ENCODE measurements at places on chromosomes 12 and 14.

- peak; percentile 37 for DNase-seq
Measured at GRCh38 chr12:89529738-89530137, 3.9 kb upstream of the POC1B start.

GRCh38 chr12:75666126-75666938 lies 154.9 kb upstream of the KRR1 start:
- no peak for DNase-seq

DNA sequence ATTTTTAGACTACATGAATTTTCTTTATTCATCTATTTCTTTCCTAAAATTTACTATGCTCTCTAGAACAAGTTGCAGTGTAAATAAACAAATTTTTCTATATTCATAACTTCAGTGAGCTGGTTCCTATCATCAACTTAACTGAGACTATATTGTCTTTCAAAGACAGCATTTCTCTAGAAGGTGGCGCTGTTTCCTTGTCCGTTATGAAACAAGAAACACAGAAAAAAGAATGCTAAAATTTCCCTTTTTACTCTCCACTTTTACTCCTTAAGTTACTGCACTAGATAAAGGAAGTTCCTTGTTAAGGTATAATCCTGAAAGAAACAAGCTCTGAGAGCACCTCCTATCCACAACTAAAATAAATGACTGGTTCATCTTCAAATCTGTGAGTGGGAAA lies 8.2 kb upstream of the CLEC2A start:
- no peak for DNase-seq

- peak; percentile 61 for DNase-seq
Measured at GRCh38 chr14:63642229-63642611, 549 bp upstream of the WDR89 start.

GRCh38 chr14:76375484-76375883 lies 453 bp upstream of the ESRRB start:
- DNase-seq, result no peak

DNA sequence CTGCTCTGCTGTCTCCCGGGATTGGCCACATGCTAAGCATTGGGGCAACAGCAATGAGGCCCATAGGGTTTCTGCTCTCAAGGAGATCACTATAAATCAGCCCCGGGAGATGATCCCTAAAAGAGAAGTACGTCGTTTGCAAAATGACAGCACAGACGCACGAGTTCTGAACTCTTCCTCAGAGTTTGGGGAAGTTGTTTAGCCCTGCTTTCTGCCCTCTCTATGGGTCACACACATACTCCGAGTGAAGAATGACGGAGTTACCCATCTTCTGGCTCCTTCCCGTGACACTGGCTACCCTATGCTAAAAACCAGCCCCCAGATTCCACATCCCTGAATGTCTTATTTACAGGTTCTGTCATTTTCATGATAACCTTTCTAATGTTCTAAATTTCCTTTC lies 258.0 kb upstream of the PLEKHG7 start:
- no peak for DNase-seq

DNA sequence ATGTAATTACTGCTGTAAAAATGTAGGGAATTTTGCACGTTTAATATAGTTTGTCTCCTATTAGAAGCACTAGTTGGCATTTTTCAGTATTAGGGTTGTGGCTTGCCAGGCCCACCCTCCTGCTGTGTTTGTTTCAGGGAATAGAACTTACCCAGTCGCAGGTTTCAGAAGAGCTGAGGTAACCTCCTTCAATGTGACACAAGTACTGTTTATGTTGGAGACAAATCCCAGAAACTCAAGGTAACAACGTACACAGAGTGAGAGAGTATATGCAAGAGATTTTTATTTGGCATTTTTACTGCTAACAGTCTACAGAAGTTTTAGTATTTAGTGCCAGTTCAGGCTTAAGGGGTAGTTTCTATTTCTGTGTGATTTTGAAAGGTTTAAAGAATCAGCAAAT lies 284.3 kb downstream of the RAD51B start:
- no peak for DNase-seq

Data from H54 (cell line).